ENCODE measurements at places on chromosomes 12 and 14.

DNA sequence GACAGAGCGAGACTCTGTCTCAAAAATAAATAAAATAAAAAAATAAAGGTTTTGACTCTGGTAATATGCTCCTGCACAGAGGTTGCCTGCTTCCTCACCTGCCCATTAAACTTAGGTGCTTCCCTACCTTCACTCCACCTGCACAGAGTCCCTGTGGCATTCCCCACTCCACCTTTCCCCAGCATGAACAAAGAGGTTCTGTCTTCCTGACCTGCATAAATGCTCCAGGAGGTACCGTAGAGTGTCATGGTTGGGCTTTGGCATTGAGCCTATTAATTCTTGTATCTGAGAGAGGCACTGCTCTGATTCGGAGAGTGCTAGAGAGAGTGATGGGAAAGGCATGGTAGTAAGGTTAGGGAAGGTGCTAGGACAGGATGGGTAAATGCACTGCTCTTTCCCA is 6.3 kb downstream of the ARHGAP9 start:
- DNase-seq = no peak

DNA sequence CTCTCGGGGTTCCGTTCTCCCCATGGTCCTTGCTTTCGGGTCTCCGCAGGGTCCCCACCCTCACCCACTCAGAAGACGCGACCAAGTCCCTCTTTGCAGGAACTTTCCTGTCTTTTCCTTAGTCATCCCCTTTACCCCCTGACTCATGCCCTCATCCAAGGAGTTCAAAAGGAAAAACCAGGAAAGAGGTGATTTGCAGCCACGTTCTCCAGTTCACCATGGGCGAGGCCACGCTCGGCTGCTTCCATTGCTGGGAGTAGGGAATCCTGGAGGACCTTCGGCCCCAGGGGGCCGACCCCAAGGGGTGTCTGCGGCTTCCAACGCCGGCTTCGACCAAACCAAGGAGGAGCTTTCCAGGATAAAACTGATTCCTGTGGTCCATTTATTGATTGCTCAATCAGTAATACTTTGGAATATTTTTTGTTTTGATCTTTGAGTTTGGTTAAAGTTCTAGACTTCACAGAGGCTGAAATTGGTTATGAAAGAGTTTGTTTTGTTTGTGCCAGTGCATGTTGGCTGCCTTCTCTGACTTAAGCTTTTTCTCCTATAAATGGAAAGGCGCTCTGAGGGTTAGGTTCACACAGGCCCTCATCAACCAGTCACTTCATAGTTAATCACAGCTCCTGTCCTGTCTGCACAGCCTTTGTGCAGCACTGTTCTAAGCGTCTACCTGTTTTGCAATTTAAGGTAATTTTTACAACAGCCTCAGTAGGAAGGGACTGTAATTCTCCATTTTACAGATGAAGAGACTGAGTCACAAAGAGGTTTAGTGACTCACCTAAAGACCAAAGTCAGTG is 827 bp downstream of the ALDH2 start:
- no peak for DNase-seq

GRCh38 chr12:94872007-94872653 is 131.4 kb downstream of the NDUFA12 start:
- no peak for DNase-seq

DNA sequence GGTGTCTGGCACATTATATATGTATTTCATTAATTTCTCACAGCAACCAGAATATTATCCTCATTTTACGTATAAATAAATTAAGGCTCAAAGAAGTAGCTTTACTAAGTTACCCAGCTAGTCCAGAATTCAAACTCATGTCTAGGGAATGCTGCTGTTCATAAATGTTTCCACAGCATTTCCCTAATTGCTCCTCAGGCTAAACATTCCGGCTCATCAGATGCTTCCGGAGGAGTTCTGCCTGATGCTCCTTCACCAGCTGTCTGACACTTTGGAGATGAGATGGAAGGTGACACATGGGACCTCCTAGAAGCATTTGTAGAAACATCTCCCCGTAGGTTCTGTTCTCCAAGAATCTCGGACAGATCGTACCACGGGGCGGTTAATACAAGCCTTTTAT is 12.1 kb downstream of the KRT85 start:
- no peak for DNase-seq

- no peak for DNase-seq
Observed at GRCh38 chr12:45205165-45205825, 10.6 kb upstream of the ANO6 start.

DNA sequence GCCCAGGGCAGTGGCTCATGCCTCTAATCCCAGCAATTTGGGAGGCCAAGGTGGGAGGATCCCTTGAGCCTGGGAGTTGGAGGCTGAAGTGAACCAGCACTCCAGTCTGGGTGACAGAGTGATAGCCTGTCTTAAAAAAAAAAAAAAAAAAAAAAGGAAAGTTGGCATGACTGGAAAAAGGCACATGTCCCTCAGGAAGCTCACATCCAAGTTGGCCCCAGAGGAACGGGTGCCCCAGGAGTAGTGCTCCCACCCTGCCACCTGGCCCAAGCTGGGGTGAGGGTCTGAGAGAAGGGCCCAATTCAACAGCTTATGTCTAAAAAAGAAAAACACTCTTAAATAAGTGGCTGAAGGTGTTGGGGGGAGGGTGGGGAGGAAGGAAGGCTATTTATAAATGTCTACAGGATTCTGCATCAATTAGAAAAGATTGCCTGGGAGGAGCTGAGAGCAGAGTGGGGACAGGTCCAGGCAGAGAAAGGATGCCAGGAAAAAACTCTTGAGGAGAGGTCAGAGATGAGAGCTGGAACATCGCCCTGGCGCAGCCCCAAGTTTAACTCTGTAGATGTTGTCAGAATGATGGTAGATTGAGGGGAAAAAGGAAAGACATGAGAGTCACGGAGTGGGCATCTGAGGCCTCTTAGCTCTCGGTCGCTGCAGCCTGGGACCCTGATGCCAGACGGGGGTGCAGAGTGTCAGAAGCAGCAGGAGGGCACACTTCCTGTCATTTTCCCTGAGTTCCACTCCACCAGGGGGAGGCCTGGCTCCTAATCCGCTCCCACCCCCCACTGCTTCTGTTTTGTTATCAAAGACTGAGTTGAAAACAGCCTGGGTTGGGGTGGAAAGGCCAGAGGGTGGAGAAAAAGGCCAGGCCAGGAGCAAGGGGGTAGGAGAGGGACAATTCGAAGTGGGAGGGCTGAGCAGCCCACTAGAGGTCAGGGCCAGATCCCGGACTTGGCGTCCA is 7.3 kb downstream of the SPRYD3 start:
- DNase-seq = no peak

DNA sequence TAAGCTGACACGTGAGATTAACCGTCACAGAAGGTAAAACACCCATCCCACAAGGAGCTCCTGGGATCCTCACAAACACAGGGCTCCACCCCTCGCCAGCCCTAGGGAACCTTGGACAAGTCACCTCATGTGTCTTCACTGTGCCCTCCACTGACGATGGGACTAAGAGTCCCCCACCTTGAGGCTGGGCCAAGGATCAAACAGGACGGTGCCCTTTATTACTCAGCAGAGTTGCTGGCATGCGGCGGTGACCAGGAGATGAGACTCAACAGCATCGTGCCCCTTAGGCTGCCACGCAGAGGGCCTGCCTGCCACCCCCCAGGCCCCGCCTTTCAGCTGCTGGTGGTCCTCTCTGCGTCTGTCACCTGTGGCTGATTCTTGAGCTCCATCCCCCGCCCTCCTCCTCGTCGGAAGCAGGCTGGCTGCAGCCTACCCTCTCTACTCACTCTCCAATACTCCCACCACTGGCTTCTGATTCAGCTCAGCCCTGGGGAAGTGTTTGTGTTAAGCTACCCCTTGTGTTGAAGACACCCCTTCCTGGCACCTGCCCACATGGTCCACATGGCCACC is 105.2 kb downstream of the DICER1 start:
- DNase-seq = no peak

- DNase-seq = no peak
Observed at GRCh38 chr14:90700933-90701776, 115.1 kb downstream of the TTC7B start.

DNA sequence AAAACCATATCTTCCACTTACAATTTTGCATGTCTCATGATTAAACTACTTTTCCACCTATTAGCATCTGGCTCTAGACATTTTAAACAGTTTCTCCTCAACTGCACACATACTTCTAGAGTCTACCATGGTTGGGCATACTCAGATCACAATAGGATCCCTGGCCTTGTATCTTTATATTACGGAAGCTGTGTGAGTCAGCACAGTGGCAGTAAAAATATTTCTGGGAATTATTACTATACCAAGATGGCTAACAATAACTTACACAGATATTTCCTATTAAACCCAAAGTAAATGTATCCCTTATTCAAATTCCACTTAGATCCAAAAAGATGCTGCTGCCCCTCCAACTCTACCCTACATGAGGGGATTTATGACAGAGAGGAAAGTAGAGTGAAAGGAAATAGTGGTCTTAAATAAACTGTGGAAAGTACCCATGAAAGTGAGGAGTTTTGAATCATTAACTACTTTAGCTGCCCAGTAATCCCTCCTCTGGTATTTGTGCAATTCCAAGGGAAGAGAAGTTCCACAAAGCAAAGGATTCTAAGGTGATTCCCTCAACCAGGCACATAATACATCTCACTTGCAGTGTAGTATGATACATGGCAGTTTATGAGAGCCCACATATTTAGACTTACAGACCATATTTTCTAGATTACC is 14.0 kb upstream of the CPSF6 start:
- DNase-seq = no peak

DNA sequence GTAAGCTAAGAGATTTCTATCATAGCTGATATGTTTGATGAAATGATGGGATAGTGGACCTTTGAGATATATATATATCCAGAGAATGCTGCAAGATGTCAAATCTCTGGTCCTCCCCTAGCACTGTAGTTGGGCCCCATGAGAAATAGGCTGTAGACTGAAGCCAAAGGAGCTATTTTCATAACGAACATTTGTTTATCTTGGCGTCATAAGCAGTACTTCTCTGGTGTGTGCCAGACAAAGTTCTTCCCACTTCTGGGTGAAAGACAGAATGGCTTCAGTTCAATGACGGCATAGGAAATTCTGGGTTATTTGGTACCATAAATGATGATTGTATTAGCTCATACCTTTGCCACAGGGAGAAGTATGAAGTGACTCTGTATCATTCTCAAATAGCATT is 534.3 kb downstream of the SOX5 start:
- no peak for DNase-seq

DNA sequence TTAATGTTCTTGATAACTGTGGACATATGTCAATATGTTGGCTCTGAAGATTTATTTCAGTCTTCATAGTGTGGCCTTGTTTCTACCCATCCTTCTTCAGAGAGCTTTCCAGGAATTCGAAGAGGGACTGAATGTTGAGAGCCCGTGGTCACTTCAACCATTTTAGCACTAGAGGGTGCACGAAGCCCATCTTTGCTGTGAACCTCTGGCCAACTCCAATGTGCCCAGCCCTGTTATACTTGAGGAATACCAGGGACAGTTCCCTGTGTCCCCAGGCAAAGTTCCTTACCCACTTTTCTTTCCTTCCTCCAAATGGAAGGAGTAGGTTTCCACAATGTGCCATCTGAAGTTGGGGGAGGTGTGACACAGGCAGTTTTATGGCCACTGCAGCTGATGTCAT is 603.5 kb downstream of the RPL10L start:
- no peak for DNase-seq

GRCh38 chr12:121793440-121793837 is at the start of gene RHOF:
Gene RHOF (minus strand): TSS chr12:121793688. CDS start chr12:121793633, 55 bp downstream.
- DNase-seq = no peak

- no peak for DNase-seq
Observed at GRCh38 chr12:41917181-41917580, 227.5 kb downstream of the GXYLT1 start.

DNA sequence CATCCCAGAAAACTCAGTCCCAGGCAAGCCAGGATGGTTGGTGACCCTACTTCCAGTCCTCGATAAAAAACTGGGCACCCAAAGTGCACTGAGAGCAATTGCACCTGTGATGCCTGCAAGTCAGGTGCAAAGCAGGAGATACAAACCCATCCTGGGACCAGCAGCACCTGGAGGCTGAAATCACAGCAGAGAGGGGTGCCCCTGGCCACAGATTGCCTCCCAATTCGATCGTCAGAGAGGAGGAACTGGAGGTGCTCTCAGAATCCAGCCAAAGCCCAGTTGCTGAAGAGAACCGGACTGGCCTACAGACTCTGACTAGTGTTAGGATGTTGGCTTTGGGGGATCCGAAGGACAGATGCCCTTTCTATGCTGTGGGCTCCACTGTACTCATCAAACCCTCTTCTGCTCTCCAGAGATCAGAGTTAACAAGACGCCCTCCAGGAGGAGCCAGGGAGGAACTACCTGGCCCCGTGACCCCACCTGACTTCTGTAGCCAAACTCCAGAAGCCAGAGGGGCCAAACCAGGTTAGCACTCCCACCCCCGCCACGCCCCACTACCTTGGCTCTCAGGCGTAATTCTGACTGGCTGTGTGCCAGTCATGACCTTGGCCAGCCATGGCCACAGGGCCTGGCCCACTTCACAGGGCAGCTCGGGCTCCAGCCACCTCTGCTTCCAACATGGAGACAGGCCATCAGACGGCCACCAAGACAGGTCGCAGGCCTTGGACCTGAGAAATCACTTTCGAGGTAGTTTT is 284.5 kb upstream of the RTL1 start:
- no peak for DNase-seq

DNA sequence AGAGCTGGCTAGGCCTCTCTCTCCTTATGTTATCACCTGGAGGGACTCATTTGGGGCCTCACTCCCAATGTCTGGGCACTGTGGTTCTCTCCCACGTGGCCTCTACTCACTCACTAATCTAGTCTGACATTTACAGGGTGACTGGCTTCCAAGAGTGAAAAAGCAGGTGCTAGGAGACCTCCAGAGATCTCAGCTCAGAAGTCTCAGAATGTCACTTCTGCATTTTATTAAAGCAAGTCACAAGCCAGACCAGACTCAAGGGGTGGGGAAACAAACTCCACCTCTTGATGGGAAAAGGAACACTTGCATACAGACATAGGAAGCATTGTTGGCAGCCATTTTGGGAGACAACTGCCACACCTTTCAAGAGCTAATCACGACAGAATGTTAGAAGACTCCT is 175.9 kb downstream of the MON2 start:
- no peak for DNase-seq

- no peak for DNase-seq
Observed at GRCh38 chr14:102215576-102216250, 76.0 kb downstream of the WDR20 start.

DNA sequence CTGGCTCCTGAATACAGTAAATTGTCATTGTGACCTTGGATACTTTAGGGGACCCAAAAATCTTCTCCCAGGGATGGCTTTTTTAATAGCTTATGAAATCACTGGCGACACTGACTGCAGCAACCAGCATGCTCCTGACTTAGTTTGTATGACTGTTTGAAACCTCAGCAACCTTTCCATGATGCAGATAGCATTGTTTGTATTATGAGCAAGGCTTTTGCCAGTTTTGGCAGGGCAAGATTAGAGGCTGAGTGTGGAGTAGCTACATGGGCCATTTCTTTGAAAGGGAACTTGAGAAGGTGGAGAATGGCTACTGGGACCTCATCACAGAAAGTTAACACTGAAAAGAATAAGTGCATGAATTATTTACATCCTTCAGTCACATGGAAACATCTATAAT is 50.9 kb downstream of the SLC4A8 start:
- no peak for DNase-seq

DNA sequence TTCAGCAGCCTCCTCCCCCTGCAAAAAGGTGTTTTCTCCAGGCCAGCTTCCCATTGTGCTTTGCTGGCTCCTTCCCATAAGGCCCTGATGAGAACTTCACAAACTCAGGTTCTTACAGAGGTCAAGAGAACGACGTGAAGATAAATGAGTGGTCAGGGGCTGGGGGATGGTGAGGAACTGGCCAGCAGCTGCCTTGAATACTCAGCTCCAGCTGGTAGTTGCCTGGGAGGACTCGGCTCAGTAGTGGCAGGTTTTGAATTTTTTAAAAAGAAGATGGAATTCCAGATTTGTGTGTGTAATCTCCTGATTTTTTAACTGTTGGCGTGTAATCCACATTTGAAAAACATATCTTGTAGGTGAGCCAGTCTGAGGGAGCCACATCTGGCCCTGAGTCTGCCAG is 5.9 kb downstream of the DDX55 start:
- DNase-seq = no peak

All from cortex of kidney (tissue), 1 donor.